Cortex of kidney (tissue), 1 donor: ENCODE measurements at places on chromosomes 11 and 22.

- DNase-seq, result no peak
These were observed 40.5 kb downstream of the IL18BP start for GRCh38 chr11:72039031-72039855.

DNA sequence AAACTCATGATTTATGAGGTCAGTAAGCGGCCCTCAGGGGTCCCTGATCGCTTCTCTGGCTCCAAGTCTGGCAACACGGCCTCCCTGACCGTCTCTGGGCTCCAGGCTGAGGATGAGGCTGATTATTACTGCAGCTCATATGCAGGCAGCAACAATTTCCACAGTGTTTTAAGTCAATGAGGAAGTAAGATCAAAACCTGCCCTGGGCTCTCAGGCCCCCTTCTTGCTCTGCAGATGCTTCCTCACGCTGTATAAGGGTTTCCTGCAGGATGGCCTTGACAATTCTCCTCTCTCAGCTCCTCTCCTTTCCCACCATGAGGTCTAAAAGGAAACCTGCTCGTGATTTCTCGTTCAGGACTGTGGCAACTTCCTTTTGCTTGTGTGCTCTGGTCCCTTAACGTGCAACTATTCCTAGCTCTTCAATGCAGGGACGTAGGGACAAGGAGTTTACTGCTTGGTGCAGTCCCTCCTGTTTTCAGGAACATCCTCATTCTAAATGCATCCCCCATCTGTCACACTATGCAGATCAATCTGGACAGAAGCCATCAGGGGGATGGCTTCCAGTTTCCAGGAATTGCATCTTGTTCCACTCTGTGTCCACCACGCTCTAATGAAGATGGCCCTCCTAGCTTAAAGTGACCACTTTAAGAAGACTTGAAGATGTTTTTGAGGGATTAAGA is 64.3 kb upstream of the IGLL5 start:
- DNase-seq, result no peak

GRCh38 chr22:17980638-17981051 is 43.7 kb downstream of the MICAL3 start:
- DNase-seq, result no peak

- DNase-seq, result no peak
These were observed 48.6 kb upstream of the CCDC188 start for GRCh38 chr22:20199413-20199842.

- DNase-seq, result no peak
These were observed 12.3 kb downstream of the BACE1 start for GRCh38 chr11:117303646-117304315.

- no peak for DNase-seq
These were observed 393 bp downstream of the ST13 start for GRCh38 chr22:40855979-40856512.

- no peak for DNase-seq
These were observed at the start of gene INSC for GRCh38 chr11:15114501-15115475. Gene INSC, plus strand, starts transcription at chr11:15114923. Its CDS starts 34,252 bp downstream, at chr11:15149175.

DNA sequence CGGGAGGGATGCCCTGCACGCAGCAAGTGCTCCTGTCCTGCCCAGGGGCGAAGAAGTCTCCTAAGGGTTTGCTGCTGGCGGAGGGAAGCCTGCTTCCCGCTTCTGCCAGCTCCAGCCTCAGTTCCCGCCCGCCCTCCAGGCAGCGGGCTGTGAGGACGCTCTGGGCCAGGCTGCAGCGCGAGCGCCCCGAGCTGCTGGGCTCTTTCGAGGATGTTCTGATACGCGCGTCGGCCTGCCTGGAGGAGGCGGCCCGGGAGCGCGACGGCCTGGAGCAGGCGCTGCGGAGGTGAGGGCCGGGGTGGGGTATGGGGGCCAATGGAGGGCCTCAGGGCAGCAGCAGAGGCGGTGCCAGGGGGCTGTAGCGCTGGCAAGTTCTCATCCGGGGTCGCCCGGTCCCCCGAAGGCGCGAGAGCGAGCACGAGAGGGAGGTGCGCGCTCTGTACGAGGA is 2.2 kb downstream of the CRACR2B start:
- no peak for DNase-seq

DNA sequence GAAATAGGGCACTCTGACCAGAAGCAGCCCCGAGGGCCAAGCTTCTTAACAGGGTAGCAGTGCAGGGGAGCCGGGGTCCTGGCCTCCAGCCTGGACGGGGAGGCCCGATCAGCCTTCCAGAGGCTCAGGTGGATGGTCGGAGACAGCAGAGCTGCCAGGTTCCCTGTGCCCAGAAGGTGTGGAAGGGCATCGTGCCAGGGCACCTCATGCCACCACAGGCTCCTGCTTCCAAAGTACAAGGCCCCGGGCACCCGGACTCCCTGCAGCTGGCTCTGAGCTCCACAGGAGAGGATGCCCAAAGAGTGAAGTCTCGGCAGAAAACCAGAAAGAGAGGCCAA is 14.3 kb downstream of the EHD1 start:
- no peak for DNase-seq

- DNase-seq, result no peak
These were observed 132.7 kb upstream of the SESN3 start for GRCh38 chr11:95363708-95364107.

DNA sequence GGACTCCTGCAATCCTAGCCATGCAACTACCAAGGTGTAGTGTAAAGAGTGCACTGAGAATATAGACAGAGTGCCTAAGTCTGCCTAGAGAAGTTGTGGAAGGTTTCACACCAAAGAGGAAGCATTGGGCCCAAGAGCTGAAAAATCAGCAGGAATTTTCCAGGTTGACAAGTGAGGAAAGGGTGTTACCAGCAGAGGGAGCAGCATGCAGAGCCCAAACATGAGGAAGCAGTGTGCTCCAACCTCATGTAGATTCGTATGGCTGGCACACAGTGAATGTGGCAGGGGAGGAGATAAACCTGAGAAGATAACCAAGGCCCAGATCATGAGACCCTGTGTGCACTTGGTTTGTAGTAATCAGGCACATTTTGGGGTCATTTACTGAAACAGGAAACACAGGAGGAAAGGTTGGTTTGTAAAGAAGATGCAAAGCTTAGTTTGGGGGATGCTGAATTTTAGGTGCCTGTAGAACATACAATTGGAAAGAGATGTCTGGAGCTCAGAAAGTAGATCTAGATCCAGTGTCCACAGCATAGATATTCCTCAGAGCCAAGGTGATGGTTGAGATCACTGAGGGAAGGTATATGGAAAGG is 1.7 kb downstream of the HPX start:
- no peak for DNase-seq

DNA sequence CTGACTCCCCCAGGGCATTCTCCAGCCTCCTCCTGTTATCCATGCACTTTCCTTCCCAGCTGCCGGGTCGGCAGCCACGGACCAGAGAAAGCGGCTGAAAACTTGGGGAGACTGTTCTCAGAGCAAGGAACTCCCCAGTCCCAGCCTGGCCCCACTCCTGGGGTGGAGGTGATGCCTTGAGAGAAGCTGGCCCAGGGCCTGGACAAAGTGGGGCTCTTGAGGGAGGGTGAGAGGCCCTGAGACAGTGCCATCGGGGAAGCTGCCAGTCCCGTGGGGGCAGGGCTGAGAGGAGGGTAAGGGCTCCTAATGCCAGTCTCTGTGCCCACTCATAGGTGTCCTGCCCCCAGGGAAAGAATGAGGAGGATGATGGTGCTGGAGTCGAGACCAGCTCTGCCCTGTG is 53.8 kb downstream of the FLRT1 start:
- DNase-seq, result no peak

- DNase-seq, result no peak
These were observed 159.3 kb upstream of the GRK3 start for GRCh38 chr22:25404928-25405816.

DNA sequence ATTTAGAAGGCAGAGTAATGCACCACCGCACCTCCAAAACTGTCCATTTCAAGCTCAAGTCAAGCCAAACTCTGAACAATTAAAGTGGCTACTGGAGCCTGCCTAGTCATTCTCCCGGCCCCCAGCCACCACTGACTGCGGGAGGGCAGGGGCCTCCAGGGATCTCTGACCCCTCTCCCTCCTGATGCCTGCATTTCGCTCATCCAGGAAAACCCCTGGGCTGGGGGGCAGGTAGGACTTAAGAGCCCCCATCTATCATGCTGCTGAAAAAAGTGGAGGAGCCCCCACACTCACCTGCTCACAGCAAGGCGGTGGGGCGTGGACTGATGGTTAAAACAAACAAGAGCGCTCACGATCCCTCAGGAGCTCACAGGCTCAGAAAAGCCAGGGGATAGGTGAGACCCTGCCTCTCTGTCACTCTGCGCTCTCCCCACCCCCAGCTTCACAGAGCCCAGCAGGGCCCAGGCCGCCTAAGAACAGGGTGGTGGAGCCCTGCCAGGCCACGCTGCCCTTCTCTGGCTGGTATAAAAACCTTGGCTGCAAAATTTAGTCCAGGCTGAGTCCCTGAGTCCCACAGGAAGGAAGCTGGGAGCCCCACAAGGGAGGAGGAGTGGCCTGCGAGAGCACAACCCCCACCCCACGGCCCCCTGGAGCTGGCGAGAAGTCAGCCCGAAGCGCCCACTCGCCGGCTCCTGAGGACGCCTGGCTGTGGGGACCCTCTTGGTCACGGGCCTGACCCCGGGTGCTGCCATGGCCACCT is 21.0 kb upstream of the MOB2 start:
- no peak for DNase-seq

- DNase-seq, result no peak
These were observed 100.0 kb upstream of the DBX1 start for GRCh38 chr11:20260307-20260706.

GRCh38 chr11:121318848-121319834 is 26.6 kb downstream of the SC5D start:
- DNase-seq, result no peak

- no peak for DNase-seq
These were observed 12.7 kb upstream of the OR8K1 start for GRCh38 chr11:56333156-56333555.

- DNase-seq, result no peak
These were observed 37.0 kb upstream of the DNAJB7 start for GRCh38 chr22:40898850-40899357.

GRCh38 chr11:86940122-86940777 is 14.9 kb downstream of the FZD4 start:
- DNase-seq, result no peak

- no peak for DNase-seq
These were observed 83.1 kb upstream of the GDPD4 start for GRCh38 chr11:77384571-77384970.

GRCh38 chr11:20355221-20356219 is 8.0 kb upstream of the HTATIP2 start:
- DNase-seq, result no peak

GRCh38 chr22:37154925-37155712 is 5.4 kb upstream of the IL2RB start:
- DNase-seq, result no peak

GRCh38 chr22:45831394-45831793 is 145.6 kb downstream of the WNT7B start:
- DNase-seq, result no peak

GRCh38 chr22:36383110-36383581 is 4.6 kb downstream of the MYH9 start:
- no peak for DNase-seq

GRCh38 chr11:45649544-45650165 is 15.8 kb downstream of the CHST1 start:
- DNase-seq, result no peak

DNA sequence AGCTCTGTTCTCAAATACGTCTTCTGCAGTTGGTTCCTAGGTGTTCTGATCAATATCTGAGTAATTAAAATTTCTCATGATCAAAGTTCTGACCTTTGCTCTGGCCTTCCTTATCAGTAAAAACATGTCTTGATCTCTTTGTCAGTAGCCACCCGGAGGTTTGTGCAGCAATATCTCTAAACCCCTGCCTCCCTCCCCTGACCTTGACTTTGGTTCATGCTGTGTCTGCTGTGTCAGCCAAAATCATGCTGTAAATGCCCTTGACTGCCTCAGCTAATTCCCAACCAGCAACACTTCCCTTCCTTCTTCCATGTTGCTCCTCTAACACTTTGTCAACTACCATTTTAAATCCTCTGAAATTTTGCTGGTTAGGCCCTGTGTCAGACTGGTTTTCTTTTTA is 424.7 kb downstream of the FAM181B start:
- no peak for DNase-seq

GRCh38 chr11:76701294-76702040 is 30.9 kb upstream of the LRRC32 start:
- DNase-seq, result no peak

DNA sequence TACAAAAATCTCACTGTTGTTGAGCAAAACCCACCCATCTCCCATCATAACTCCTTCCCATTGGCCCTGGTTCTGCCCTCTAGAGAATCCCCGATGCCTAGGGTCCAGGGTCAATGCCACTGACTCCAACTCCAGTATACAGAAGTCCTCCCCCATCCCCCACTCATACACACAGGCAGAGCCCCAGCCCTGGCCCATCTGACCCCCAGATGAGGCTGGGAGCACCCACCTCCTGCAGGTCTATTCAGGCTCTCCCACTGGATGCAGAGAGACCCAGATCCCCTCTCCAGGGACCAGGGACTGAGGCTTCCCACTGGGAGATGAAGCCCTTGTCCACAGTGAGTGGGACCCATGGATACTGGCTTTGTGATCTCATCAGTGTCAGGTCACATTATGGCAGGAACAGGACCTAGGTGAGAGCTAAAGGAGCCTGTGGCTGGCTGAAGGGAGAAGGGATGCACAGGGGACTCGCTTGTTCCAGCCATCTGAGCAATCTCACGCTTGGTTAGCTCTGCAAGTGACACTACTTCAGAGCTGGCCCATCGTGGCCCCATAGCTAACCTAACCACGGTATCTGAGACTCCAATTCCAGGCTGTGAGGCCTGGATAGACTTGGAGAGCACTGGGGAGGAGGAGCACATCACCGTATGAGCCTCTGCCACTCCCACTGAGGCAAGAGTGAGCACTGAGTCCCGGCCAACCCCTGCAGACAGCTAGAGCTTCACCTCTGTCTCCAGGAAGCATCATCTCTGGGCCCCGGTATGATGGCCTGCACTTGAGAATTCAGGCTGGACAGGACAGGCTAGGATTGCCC is 35.7 kb downstream of the TRIM29 start:
- DNase-seq, result no peak

- DNase-seq, result no peak
These were observed 27.2 kb downstream of the GLB1L2 start for GRCh38 chr11:134358856-134359490.

DNA sequence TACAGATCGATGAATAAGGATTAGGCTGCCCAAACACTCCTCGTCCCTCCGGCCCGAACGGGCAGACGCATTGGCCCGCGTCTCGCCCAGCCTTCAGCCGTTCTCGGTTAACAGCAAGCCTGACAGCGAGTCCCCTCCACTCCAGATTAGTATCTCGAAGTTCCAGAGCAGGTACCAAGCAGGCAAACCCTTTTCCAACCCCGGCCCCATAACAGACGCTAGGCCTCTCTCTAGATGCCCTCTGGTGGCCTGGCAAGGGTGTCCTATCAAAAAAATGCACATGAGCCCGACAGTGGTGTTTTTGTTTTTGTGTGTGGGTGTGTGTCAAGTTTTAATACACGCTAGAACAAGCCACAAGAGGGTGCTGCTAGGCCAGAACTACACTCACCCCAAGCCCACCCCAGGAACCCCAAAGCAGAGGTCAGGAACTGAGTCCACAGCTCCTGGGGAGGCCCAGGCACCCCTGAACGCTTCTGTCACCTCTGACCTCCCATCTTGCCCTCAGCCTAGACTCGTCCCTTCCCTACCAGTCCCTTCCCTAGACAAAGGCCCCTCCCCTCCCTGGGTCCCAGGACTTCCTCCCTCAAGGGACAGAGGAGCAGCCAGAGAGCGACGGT is 658 bp upstream of the ARFGAP2 start:
- no peak for DNase-seq
